ENCODE measurements at places on chromosomes 13 and 19.

DNA sequence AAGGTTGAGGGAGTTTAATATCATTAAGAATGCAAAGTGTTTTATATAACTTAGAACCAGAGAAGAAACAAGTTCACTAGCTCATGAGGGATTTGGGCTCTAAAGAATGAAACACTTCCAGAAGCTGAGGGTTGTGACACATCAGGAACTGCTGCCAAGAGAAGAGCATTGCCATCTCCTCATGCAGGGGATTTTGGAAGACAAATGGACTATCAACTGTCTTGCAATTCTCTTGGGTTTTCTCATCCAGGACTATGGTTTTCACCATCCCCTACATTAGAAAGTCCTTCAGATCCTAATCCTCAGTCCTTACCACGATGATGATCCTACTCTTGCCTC is 59.7 kb upstream of the KL start:
- DNase-seq, result no peak

GRCh38 chr19:33214596-33214995 is 11.1 kb downstream of the SLC7A10 start:
- DNase-seq, result peak; percentile 47

- peak; percentile 4 for DNase-seq
Observed at GRCh38 chr19:13234518-13234917, 84.3 kb downstream of the IER2 start.

- no peak for DNase-seq
Observed at GRCh38 chr13:110311443-110312338, 4.6 kb downstream of the COL4A2 start.

DNA sequence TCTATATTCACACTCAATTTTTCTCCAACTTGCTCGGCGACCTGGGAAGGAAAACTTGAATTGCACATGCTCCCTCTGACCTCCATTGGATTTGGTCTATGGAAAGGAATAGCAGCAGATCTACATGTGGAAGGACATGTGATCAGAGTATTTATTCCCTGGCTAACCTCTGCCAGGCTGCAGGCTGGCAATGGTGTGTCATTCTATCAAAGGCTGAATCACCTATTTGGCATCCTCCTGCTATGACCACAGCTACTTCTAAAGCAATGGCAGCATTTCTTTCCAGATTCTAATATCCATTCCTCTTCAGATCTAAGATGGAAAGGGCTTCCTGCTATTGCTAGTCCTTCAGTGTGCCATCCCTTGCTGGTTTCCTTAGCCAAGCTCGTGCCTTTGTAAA is 144.3 kb upstream of the FREM2 start:
- DNase-seq, result no peak

DNA sequence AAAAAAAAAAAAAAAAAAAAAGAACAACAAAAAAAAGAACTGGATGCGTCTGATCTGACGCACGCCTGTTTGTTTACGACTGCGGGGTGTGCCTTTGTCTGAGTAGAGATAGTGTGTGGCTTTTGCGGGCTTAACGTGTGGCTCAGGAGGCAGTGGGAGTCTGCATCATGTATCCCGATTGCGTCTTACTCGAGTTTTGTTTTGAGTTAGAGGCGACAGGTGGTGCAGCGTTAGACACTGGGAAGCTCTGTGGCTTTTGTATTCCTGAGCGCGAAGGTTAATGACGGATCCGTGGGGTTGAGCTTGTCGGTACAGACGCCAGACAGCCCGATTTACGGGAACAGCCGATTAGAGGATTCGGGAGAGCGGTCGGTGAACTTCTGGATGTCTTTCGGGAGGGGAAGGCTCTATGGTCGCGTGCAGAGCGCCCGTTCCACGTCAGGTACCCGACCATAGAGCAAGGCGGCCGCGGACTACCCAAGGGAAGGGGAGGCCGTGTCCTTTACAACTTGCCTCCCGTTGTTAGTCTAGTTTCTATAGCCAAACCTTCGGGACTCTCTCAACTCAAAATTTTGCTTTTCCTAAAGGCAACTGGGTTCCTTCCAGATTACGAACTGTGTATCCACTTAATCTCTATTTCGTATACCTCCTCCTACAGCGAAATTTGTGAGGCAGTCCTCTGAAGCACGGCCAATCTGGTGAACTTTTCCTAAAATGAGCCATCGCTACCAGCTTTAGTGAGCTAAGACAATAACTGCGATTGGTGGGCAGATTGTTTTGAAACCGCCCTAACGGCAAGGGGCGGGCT is 926 bp upstream of the HNRNPUL1 start:
- DNase-seq, result peak; percentile 87

DNA sequence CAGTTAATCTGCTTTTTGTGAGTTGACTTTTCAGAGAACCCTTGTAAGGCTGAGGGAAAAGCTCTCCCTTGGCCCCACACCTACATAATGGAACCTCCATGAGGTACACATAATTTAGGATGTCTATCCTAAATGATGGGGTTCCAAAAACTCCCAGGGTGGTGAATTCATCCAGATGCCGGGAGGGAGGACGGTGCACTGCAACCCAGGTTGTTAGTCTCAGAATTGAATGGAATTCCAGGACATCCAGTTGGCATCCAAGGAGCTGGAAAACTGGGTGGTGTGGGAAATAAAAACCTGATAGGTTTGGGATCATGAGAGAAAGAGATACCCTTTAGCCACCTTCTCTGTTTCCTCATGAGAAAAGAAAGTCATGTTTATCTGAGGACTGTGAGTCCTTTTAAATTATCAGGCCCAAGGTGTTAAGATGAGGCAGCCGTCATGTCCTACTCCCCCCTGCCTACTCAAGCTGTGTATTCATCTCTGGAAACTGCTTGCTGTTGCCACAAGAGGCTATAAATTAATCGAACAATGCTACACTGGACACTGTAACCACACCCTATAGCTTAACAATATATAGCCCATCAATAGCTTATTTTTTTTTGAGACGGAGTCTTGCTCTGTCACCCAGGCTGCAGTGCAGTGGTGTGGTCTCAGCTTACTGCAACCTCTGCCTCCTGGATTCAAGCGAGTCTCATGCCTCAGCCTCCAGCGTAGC is 49.5 kb downstream of the C13orf46 start:
- DNase-seq, result no peak

GRCh38 chr13:46572752-46573431 is 19.9 kb downstream of the LRCH1 start:
- no peak for DNase-seq

GRCh38 chr13:79171141-79172061 is 234.7 kb downstream of the RBM26 start:
- DNase-seq, result no peak

GRCh38 chr19:35519291-35519690 is 5.8 kb upstream of the DMKN start:
- DNase-seq, result no peak

- no peak for DNase-seq
Observed at GRCh38 chr13:69226427-69226826, 881.2 kb upstream of the ATXN8OS start.

- no peak for DNase-seq
Observed at GRCh38 chr19:42030645-42031440, 36.8 kb upstream of the ATP1A3 start.

- DNase-seq, result no peak
Observed at GRCh38 chr13:43159026-43159461, 135.7 kb downstream of the DNAJC15 start.

GRCh38 chr13:46367617-46368327 is 19.3 kb downstream of the RUBCNL start:
- no peak for DNase-seq

GRCh38 chr19:16594131-16594586 is 21.9 kb upstream of the SLC35E1 start:
- DNase-seq, result peak; percentile 31

GRCh38 chr13:25816239-25816638 is 235.6 kb downstream of the SHISA2 start:
- DNase-seq, result no peak

DNA sequence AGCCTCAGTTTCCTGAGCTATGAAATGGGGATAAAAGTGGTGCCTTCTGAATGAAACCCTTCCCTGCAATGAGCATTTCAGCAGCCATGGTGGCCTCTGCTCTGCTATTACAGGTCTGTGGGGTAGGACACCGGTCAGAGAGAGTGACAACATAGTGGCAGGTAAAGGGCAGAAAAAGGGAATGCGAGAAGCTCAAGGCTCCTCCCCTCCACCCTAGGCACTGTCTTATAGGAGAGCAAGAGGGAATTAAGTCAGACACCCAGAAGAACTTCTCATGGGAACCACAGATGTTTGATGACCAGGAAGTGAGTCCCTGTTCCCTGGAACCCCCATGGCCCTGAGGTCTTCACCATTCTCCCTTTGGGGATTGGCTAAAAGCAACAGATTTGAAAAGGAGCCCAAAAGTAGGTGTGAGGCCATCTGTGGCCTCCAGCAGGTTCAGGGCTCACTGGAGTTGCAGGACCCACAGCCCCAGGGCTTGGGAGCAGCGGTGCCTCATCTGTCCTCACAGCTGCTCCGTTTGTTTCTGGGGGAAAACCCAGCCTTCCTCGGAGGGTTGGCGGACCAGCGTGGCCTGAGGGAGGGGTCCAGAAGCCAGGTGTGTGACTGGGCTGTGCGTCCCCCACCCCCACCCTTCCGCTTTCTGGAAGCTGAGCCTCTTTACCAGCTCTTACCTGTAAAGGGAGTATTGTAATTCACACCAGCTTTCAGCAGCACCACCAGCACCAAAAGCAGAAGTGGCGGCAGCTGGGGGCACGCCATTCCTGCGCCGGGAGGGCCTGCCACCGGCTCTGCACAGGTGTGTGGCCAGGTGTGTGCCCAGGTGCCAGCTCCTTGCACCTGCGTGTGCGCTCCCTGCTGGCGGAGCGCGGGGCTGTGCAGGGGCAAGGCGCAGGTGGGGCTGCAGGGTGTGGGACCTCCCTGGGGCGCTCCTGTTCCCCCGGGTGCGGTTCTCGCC is 19.4 kb downstream of the IQCN start:
- DNase-seq, result no peak

GRCh38 chr19:13831537-13832467 is 36.6 kb downstream of the ZSWIM4 start:
- no peak for DNase-seq

Data from Kasumi-1 (cell line).